ENCODE measurements at places on chromosomes 16 and 17.
A peak's percentile ranks its signal among the peaks of the same experiment; 100 is the strongest.

DNA sequence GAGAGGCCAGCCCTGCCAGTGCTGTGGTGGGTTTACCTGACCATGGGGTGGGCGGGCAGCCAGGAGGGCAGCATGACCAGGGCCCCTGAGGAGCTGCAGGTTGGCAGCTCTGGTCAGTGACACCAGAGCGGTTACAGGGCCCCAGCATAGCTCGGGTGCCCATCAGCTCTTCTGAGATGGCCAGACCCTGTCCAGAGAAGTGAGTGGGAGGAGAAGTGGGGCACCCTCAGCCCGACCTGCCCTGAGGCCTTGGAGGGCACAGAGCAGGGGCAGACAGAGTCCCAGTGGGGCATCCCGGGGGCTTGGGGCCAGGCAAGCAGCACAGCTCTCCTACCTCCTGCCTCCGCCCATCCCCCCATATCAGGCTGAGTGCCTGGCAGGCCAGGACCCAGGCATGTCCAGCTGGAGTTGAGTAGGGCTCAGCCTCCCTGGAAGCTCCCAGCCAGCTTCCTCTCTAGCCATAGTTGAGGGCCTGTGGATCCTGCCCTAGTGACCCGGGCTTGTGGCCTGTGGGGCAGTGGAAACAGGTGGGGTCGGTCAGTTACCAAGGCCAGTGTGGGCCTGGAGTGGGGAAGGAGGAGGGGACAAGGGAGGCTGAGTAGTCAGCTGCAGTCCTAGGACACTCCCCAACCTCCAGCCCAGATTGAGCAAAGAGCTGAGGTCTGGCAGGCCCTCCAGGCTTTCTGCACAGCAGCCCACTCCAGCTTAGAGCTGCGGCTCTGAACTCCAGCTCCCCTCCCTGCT is 83.5 kb downstream of the AMFR start:
- no peak for ATAC-seq

GRCh38 chr17:21511363-21512195 is 135.4 kb downstream of the KCNJ12 start:
- peak; percentile 89 for ATAC-seq

GRCh38 chr17:65545705-65546523 is 15.5 kb downstream of the AXIN2 start:
- ATAC-seq: no peak

- ATAC-seq: peak; percentile 33
Measured at GRCh38 chr17:68498479-68499326, 13.5 kb upstream of the PRKAR1A start.

DNA sequence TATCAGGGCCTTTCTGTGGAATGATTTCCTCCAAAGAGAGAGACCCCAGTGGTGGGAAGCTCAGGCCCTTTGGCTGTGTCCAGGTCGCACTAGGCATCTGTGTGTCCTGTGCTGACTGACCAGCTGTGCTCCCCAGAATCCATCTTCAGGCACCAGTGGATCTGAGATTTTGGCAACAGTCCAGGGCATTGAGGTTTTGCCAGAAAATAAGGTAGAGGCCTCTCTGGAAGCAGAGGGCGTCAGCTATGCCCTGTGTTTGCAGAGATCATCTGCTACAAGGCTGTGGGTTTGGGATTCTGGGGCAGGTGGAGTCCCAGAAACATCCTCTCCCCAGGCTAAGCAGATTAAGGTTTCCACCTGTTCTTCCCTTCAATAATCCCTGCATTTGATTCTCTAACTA is 57.5 kb upstream of the TOB1 start:
- ATAC-seq: no peak
